SJCRH30 (cell line): ENCODE measurements at places on chromosomes 4 and X. TPM values are rescaled to one million over a fixed set of nuclear protein-coding genes. Genes with fewer than 3 reads are reported as not detected.

The UGT2B17 gene
- total RNA-seq = not detected in 2 replicates

The IL2RG gene
- total RNA-seq = 0.10 TPM in 1 of 2 replicates, not detected in the other

The CT45A10 gene
- total RNA-seq = not detected in 2 replicates

The NIPAL1 gene
- total RNA-seq = 0.04 and 0.05 TPM in 2 replicates

The FGF5 gene
- 0.12 and 0.15 TPM in 2 replicates for total RNA-seq

The SOWAHD gene
- total RNA-seq = not detected in 2 replicates
